Effector memory CD8-positive, alpha-beta T cell (primary cell): ENCODE measurements at places on chromosomes 5 and 9.

GRCh38 chr5:55345327-55345726 is 37.5 kb downstream of the MTREX start:
- DNase-seq = no peak

DNA sequence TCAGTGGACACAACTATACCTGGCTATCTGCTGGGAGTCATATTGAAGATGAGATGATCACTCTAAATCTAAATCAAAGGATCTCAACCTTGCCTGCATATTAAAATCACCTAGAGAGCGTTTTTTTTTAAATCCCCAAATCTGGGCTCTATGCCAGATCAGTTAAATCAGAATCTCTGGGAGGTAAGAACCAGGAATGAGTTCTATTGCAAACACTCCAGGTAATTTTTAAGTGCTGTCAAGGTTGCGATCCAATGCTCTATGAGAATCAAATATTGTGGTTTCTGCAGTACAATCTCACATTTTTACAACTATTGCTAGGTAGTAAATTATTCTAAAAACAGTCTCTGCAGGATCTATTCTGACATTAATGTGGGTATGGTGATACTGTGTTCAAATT is 202.3 kb upstream of the OR13F1 start:
- DNase-seq = no peak

GRCh38 chr9:93891050-93891449 is 64.1 kb downstream of the BARX1 start:
- DNase-seq = no peak

GRCh38 chr5:98529321-98529720 is 244.1 kb upstream of the RGMB start:
- no peak for DNase-seq

DNA sequence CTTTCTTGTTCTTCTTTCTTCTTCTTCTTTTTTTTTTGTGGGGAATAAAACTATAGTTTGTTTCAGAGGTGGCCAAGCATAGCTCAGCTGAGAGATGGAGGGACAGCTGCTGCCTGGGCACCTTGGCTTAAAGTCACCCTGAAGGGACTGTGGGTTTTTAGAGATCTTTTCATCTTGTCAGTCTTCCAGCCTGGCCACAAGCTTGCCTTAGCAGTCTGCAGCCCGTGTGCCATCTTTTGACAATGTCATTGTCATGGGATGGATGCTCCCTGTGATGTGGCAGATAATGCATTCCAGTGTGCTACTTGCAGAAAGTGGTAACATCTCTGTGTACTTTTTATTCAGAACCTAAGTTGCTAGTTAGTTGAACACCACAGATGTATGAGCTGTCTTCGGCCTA is 280.8 kb downstream of the FANCC start:
- no peak for DNase-seq

- DNase-seq = no peak
These were observed 19.6 kb downstream of the SLC38A9 start for GRCh38 chr5:55692509-55692908.

- no peak for DNase-seq
These were observed 80.8 kb downstream of the LMNB1 start for GRCh38 chr5:126857472-126858410.
